ENCODE measurements at places on chromosomes 7 and 10. TPM values are rescaled to one million over a fixed set of nuclear protein-coding genes. Genes with fewer than 3 reads are reported as not detected.

TEX36 gene
- not detected for total RNA-seq

DNA sequence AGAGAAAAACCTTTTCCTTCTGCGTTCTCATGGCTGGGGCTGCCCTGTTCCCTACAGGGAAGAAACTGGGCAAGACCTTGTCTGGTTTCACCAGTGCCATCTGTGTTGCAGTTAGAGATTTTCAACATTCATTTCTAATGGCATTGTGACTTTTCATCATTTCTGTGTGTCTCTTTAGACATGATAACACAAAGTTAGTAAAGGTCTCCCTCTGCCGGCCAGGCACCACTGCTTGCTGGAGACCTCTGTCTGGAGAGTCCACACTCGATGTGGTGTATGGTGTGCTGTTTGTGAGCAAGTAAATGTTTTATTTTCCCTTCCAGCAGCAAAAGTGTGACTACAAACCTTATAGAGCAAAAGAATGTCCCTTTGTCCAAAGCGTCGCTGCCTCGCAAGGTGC lies 213.5 kb downstream of the PAXIP1 start:
- no peak for DNase-seq

DNA sequence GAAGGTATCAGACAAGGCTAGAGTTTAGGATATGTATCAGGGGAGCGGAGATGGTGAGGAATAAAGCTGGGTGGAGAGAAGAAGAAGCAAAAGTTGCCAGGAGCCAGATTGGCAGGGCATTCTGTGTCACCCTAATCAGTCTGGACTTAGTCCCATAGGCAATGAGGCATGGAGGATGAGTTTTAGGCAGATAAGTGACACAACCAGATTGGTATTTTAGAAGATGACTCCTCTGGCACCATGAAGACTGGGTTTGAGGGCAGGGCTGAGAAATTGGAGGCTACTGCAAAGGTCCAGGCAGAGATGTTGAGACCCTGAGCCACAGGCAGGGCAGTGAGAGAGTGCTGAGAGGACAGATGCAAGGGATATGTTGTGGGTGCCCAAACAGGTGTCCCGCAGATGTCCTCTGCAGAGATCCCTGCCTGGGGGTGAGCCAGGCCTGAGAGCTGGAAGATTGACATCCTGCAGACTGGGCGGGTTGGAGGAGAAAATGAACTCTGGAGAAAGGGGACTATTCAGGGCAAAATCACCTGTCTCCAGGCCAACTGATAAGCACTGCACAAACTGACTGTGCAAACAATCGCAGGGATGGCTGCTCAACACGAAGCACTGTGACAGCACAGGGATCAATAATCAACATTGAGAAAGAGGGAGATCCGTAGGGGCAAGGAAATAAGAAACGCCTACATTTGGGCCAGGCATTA lies 11.9 kb upstream of the HABP2 start:
- DNase-seq = no peak

GRCh38 chr7:1855725-1856160 lies 185.7 kb downstream of the ELFN1 start:
- no peak for DNase-seq

DNA sequence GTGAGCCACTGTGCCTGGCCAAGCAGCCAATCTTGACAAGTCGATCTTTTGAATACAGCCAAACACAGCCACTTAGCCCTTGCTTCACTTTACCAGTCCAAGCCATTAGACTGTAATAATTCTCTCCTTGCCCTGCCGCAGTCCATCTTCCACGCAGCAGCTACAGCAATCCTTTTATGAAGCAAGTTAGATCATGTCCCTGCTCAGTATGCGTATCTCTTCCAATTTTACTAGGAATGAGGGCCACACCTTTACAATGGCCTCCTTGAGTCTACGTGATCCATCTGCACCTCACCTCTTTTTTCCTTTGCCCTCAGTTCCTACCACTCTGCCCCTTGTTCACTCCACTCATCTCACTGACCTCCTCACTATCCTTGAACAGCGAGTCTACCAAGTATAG lies 22.2 kb downstream of the GSAP start:
- DNase-seq = no peak

NHLRC2 gene
- 47.8 TPM for total RNA-seq

- no peak for DNase-seq
Observed at GRCh38 chr10:132133449-132134240, 53.1 kb upstream of the DPYSL4 start.

NAT16 gene
- not detected for total RNA-seq

DNA sequence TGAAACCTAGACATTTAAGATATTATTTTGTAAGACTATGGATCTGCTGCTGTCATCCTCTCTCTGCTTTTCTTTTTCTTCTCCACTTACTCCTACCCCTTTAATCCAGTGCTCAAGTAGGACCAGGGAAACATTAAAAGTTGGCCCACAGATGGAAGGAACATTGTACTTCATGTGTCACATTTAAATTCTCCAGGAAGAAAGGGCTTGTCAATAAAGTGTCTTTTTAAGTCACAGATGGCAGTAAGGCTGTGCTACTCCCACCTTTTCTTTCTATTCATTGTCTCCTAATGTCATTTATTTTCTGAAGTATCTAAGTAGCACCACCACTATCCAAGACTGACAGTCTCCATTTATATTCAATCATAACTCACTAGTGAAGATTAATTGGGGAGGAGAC lies 737.7 kb upstream of the C7orf33 start:
- DNase-seq = no peak

LRRC4 gene
- total RNA-seq = 1.3 TPM

Measured in ureter (tissue), 1 donor.